ENCODE measurements at places on chromosomes 7 and 10.

GRCh38 chr7:101575721-101576120 lies 53.4 kb downstream of the MYL10 start:
- no peak for DNase-seq

DNA sequence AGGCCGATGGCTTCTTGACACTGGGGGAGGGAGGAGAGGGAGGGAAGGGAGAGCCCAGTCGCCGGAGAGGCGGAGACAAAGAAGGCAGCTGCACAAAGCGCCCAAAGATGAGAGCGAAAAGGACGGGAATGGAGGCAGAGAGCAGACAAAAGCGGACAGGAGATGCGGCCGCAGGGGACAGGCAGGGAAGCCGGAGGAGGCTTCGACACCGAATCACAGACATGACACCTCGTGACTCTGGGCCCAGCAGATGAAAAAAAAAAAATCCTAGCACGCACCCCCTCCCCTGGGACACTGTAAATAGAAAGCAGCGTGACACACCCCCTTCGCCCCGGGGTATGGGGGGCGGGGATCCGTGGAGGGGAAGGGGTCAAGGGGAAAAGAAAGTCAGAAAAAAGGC lies 976 bp downstream of the NAT16 start:
- no peak for DNase-seq

GRCh38 chr7:74083928-74084721 lies 521 bp downstream of the LIMK1 start:
- DNase-seq, result peak; percentile 83

GRCh38 chr7:81462672-81463071 lies 307.2 kb downstream of the HGF start:
- DNase-seq, result no peak

DNA sequence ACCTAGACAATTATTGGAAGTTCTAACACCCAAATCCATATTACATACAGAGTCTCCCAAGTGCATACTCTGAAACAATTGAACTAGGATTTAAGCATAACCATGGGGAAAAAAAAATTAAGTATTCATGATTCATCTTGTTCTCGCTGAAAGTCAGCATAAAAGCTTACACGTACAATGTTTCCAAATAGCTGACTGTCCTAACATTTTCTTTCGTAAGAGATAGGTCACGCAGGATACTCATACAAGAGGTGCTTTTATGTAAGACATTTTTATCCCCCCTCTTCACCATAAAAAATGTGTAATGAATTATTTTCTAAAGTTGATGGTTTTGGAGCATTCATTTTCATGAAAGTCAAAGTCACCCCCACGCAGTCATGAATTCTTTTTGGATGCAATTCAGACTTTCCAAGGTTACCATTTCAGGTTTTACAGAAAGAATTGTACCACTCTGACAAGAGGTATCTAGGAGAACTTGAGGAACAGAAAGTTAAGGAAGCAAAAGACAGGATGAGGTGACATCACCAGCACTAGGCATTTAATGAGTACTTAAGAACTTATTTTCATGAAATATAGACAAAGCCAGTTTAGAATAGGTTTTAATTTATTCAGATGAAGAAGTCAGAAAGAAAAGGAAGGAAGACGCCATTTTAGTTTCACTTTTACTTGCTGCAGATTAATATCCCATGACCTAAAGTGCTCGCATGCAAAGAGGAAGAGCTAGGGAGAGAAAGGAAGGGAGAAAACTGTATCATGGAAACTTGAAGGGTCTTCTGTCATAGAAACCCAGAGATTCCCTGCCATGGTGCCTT lies 55.8 kb downstream of the TMEM26 start:
- DNase-seq, result no peak

Data from RKO (cell line).